ENCODE measurements at places on chromosomes 16 and 17.

- DNase-seq, result no peak
Measured at GRCh38 chr16:3841729-3842508, 38.6 kb downstream of the CREBBP start.

DNA sequence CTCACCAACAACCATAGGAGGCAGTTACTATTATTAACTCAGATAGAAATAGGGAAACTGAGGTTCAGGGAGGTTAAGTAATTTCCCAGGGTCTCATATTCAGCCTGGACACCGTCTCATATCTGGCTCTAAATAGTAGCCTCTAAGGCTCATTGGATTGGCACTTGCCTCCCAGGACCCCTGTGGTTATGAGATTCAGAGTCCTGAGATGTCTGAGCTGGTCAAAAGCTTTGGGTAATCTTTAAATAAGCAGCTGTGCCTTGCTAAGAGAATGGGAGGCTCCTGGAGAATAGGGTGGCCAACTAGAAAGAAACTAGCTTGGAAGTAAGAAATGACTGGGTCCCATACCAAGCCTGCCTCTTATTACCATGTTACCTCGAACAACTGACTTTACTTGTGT, 50.3 kb upstream of the CRHR1 start:
- no peak for DNase-seq

DNA sequence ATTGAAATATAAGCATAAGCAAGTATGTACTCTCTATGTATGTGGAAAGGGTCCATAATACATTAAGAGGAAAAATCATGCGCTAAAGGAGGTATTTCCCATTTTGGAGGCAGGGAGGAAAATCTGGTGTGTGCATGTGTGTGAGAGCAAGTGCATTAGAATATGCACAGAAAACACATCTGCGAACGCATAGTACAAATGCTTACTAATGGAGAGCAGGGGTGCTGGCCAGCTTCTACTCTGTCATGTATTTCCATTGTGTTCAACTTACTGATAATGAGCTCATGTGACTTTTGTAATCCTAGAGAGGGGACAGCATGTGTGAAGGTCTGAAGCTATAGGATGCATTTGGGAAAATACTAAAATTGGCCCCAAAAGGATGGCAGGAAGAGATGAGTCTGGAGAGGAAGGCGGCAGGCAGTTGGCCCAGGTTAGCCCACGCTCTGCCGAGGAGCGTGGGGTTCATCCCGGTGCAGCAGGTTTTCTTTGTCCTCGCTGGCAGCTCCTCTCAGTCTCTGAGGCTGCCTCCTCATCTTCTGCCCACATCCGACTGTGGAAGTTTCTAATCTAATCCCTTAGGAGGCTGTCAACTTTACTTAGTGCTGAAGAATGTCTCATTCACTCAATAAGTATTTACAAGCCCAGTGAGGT, 17.8 kb upstream of the KSR1 start:
- DNase-seq, result no peak

DNA sequence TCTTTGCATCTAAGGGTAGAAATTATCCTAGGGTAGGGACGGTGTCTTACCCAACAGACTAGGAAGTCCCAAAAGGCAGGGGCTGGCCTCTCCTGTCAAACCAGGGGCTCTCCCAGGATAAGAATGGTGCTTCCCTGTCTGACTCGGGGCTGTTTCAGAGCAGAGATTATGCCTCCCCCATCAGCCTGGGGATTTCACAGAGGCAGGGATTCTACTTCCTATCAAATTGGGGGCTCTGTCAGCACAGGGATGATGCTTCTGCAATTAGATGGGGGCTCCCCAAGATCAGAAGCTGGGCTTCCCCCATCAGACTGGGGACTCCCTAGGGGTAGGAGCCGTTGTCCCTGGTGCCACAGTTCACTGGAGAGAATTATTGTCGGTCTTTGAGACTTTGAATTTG, 2.3 kb downstream of the NXPH3 start:
- no peak for DNase-seq

DNA sequence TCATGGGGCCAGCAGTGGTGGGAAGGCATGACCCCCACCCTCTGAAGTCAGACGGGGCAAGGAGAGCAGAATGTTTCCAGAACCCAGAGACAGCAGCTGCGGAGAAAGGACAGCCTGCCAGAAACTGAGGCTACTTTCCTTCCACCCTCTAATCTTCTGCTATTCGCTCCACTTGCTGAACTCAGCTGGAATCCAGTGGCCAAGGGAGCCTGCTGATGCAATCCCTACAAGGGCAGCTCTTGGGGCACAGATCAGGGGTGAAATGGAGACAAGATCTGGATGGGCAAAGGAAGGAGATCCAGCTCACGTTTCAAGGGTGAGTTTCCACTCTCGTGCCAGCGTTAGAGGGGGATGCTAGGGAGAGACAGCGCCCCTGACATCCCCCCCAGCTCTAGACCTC, 479.1 kb downstream of the SLC39A11 start:
- DNase-seq, result peak; percentile 56

DNA sequence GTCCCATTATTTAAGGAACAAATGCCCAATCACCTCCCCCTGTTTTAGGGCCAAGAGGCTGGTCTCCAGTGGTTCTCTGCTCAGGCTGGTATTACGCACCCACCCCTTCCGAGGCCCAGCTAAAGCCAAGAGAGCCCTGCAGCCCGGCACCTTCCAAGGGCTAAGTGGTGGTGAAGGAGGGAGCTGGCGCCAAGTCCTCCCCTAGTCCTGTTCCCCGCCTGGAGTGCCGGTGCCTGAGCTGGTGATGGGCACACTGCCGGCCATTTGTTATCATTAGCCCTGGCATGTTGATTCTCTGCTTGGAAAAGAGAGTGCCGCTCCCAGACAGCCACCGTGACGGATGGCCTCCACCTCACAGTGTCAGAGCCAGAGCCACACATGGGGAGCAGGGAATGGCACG, 31.9 kb downstream of the GRIN2C start:
- DNase-seq, result no peak

DNA sequence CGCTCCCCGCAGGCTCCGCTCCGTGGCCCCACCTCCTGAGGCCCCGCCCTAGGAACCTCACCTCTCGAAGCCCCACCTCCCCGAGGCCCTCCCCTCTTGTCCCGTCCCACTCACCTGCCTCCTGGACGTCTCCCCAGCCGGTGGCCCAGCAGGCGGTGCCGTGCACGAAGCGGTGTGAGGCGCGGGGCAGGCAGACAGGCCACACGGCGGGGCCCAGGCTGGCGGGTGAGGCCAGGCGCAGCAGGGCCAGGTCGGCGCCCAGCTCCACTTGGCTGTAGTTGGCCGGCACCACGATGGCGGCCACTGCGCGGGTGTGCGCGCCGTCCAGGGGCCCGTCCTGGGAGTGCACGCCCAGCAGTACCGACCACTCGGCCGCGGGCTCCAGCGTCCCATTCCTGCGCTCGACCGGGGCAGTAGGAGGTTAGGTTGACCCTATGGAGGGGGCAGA, 1.6 kb downstream of the PRSS36 start:
- no peak for DNase-seq

- DNase-seq, result no peak
Measured at GRCh38 chr16:24701521-24701951, 27.9 kb upstream of the TNRC6A start.

GRCh38 chr17:7652388-7653356, 1.9 kb downstream of the ATP1B2 start:
- no peak for DNase-seq

GRCh38 chr17:27862840-27863239, 30.3 kb downstream of the LYRM9 start:
- no peak for DNase-seq

DNA sequence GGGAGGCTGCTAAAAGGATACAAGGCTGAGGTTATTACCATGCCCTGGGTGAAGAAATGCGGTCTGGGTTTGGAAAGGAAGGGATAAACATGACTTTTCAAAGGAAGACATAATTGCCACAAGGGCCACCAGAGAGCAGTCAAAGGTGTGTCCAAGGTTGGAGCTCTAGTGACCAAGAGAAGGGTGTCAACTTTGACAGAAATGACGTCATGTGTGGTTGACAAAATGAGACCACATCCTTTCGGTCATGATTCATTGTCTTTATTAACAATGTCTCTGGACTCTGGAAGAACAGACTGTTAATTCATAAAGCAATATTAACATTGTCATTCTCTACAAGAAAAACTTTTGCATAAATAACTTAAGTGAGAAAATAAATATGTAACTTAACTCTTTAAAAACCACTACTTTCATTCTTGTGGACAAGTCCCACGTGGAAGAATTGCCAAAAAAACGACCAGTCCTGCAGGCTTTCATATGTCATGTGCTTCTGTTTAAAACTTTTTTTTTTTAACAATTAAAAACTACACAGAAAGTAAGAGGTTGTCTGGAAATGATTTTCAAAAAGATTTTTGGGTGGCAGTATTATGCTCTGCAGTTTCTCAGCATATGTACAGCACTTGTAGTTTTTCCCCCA, 5.0 kb downstream of the SOST start:
- DNase-seq, result peak; percentile 64

- DNase-seq, result no peak
Measured at GRCh38 chr16:66004699-66005098, 361.8 kb upstream of the CDH5 start.

- no peak for DNase-seq
Measured at GRCh38 chr17:68734187-68734900, 133.2 kb upstream of the FAM20A start.

DNA sequence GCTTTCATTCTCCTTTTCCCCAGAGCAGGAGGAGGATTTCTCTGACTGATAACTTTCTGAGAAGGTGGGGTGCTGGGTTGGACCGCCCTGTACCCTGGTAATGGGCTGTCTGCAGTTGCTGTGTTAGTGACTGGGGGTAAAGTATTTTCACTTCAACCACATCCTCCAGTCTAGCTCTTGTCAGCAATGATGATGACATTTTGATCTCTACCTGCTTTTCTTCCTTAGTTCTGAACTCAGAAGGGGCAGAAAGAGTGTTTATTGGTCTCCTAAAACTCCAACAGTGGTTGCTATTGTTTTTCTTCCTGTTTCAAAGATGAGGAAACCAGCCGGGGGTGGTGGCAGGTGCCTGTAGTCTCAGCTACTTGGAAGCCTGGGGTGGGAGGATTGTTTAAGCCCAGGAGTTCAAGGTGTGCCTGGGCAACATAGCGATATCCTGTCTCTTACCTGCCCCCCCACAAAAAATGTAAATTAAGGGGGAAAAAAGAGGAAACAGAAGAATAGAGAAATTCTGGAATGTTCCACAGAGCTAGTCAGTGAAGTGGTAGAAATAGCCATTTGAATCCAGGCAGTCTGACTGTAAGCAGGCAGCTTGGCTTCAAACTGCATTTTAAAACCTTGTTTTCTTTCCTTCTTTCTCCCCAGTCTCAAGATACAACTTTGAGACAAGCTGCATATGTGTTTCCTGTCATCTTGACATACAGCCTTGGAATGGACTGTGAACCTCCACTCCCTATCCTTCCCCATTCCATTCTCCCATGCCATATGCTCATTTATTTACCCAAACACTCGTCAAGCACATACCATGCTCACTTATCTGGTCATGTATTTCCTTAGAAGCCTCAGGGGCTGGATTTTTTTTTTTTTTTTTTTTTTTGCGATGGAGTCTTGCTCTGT, 3.3 kb upstream of the N4BP1 start:
- no peak for DNase-seq

GRCh38 chr17:29881256-29881655, 48.8 kb downstream of the SSH2 start:
- no peak for DNase-seq

DNA sequence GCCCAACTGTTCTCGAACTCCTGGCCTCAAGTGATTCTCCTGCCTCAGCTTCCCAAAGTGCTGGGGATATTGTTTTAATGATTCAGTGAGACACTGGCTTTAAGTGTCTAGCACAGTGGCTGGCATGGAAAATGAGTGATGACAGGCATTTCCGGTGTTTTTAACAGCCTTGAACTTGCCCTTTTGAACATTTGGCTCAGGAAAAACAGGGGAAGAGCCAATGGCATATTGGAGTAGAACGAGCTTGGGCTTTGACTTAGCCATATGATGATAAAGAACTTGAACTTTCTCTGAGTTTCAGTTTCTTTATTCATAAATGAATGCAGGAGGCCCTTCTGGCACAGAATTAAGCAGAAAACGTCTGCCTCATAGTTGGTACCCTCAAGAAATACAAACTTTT, 145.0 kb upstream of the HS3ST4 start:
- DNase-seq, result no peak

DNA sequence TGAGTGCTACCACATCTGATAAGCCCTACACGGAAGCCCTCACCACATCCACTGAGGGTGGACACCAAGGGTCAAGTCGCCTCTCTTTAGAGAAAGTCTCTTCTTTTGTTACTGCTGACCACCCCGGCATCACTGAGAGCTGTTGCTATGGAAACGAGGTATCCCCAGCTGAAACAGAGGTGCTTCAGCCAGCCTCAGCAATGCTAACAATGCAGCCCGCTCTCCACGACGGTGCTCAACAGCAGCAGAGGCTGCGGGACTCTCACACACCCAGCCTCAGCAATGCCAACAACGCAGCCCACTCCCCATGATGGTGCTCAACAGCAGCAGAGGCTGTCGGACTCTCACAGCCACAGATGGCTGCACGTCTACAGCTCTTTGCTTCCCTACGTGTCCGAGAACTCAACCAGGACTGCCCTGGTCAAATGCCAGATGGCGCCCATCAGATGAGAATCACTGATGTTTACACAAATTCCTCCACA, 41.4 kb downstream of the VPS53 start:
- no peak for DNase-seq

- no peak for DNase-seq
Measured at GRCh38 chr16:2237493-2238149, 1.4 kb downstream of the DNASE1L2 start.

- no peak for DNase-seq
Measured at GRCh38 chr16:67445913-67446907, 15.3 kb downstream of the HSD11B2 start.

GRCh38 chr17:62064791-62065563, at the start of gene MED13:
Gene MED13, minus strand, starts transcription at chr17:62065278. Its CDS starts 73 bp downstream, at chr17:62065205.
- peak; percentile 21 for DNase-seq

- peak; percentile 78 for DNase-seq
Measured at GRCh38 chr17:7750321-7750821, 32.8 kb downstream of the DNAH2 start.

DNA sequence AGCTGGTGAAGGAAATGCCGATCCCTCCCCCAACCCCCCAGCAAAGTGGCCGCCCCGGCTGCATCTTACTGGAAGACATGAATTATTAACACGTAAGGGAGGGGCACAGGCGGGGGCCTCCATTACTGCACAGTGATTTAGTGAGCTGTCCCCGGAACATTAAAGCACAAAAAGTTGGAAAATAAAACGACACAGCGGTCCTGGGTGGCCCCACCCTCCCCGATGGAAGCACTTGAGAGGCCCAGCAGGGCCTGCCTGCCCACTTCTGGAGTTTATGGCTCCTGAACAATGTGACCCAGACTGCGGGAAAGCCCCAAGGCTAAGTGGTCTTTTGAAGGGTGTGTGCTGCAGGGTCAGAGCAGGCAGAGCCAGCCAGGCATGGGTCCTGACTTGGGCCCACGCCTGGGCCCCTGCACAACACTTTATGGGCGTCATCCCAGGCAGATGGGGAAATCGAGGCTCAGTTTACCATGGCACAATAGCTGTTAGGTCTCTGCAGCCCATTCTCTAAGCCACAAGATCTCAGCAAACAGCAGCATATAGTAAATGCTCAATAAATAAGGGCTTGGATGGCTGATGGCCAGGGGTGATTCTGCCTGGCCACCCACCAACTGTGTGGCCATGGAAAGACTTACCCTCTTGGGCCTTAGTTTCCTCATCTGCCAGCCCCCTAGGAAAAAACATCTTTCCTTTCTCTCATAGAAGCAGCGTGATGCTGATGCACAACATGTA, 22.8 kb downstream of the CCDC102A start:
- peak; percentile 17 for DNase-seq

- no peak for DNase-seq
Measured at GRCh38 chr17:28480799-28481571, 7.5 kb downstream of the SLC13A2 start.
